Retina (tissue), 1 donor: ENCODE measurements at places on chromosomes 13 and 19.
A peak's percentile ranks its signal among the peaks of the same experiment; 100 is the strongest.

GRCh38 chr19:14544977-14545715 lies 15.8 kb downstream of the TECR start:
- peak; percentile 48 for DNase-seq

DNA sequence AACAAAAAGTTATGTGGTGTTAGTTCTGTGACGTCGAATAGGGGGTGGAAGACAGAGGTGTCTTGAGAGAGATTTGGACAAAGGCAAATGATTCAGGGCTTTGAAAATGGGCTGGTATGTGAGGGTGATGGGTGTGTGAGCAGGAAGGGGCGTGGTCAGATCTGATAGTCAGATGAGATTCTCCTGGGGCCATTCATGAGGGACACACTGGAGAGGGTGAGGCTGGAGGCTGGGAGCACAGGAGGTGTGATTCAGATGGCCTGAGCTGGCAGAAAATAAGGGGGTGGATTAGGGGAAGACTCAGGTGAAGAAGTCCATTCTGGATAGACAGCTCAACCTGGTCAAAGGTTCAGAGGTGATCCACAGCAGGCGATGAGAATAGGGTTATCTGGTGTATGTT lies 28.0 kb downstream of the CYP4F22 start:
- DNase-seq, result no peak

DNA sequence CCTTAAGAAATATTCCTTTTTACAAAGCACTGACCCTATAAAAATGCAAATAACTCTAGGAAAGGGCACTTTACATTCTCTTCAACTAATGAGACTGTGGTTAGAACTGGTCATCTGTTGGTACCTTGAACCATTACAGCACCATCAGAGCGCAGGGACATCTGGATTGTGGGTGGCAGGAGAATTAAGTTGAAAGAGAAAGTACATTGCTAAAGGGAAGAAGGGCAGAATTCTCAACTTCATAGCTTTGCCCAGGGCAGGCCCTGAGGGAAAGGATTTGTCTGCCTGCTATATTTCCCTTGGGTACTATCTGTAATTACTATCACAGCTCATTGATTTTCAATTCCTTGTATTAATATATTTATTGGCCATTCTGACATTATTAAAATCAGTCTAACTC lies 196.8 kb downstream of the KLF12 start:
- no peak for DNase-seq

- DNase-seq, result no peak
Observed at GRCh38 chr13:76921516-76921915, 26.8 kb upstream of the ACOD1 start.

DNA sequence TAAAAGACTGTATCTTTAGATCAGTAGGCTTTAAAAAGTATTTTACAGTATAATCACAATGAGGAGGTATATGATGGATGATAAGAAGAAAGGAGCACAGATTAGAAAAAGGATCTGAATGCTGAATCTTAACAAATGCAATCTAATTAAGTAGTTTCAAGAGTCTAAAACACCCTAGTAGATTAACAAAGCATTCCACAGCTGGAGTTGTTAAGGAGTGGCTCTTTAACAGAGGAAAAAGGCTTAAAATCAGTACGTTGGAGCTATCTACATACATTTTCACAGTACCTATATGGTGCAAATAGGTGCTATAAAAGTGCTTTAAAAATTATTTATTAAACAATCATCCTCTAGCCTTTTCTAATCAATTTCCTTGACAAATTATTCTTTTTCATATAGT lies 34.5 kb downstream of the TSC22D1 start:
- DNase-seq, result no peak

- DNase-seq, result no peak
Observed at GRCh38 chr13:51501592-51502152, 48.8 kb upstream of the INTS6 start.
